ENCODE measurements at places on chromosomes 7 and 10. TPM values are rescaled to one million over a fixed set of nuclear protein-coding genes. Genes with fewer than 3 reads are reported as not detected.

DNA sequence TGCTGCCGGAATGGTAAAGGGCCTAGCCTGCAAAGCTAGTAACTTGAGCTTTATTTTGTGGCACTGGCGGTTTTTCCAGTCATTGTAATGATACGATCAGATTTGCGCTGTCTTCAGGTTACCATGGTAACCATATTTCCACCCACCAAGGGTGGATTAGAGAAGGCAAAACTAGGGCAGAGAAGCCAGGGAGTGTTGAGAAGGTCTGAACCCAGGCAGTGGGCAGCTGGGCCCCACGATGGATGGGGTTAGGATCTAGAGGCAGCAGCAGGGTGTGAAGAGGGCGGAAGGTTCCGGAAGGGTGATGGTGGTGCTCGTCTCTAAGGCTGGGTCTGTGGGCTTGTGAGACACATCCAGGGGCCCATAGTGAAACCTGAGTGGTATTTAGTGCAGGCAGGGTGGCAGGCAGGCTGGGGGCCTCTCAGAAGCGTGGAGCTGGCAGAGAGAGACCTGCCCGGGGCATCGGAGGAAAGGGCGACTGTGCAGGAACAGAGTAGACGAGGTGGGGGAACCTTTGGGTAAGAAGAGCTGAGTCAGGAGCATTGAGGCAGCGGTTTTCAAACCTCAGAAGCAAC is 87.9 kb upstream of the GTF2I start:
- DNase-seq: no peak

DNA sequence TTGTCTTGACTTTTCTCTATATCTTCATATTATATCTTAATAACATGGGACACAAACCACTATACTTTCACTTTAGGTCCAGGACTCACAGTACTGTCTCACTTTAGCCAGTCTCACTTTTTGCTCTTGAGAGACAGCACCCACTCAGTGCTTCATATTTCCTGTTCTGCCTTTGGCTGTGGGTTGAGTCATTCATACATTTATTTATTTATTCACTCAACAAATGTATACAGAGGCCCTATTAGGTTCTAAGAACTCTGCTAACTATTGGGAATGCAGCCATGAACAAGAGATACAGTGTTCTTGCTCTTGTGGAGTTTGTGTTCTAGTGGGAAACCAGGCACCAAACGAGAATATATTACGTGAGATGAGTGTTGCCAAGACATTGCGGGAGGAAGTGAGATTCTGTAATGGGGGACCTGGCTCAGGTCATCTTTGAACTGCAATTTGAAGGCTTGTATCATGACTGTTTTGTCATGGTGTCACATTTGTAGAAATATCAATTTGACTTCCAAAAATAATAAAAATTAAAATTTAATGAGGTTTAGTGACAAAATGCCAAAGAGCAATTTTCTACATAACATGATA is 190.1 kb downstream of the SDHAF3 start:
- no peak for DNase-seq

- peak; percentile 87 for DNase-seq
These were observed 4.2 kb upstream of the HOXA7 start for GRCh38 chr7:27160546-27161213.

DNA sequence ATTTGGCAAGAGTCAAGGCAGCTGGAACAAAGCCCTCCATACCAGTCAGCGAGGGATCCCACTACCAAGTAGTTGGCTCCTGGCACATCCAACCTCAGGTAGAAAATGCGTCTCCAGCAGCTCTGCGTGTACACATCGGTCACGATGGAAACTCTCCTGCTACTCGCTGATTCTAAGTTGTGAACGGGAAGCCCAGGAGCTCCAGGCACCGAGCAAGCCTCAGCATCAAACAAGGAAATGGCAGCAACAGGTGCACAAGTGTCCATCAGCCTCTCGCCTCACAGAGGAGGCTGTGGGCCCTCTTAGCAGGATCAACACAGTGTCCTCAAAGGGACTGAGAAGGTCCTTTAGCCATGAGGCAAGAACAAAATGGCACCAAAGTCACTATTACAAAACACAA is 127.0 kb downstream of the TCERG1L start:
- no peak for DNase-seq

Gene CALHM3
- not detected for total RNA-seq

GRCh38 chr10:112835217-112835715 is 114.8 kb upstream of the TCF7L2 start:
- no peak for DNase-seq

Gene WNT8B
- not detected for total RNA-seq

Gene SEC24C
- total RNA-seq: 40.3 TPM

DNA sequence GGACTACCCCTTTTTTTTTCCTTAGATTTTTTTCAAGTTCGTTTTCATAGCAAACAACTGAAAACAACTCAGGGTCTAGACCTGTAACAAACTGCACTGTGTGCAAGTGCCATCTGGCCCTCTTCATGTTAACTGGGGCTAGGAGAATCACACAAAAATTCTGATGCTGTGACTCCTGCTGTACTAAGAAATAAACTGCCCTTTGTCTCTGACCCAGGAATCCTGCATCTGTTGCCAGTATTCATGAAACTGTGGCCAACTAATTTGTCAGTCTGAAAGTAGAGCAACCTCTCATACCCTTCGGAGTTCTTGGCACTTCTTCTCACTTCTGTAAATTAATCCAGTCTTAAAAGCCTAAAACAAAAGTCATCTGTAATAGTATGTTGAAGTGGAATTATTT is 218.4 kb upstream of the PCDH15 start:
- DNase-seq: no peak

GRCh38 chr10:131870411-131870810 is 30.4 kb upstream of the PPP2R2D start:
- DNase-seq: no peak

GRCh38 chr10:120719333-120719732 is 131.8 kb upstream of the WDR11 start:
- DNase-seq: no peak

Gene GTF2IRD1
- total RNA-seq: 9.8 TPM

- no peak for DNase-seq
These were observed 481.6 kb downstream of the PARD3 start for GRCh38 chr10:34333513-34333912.

- DNase-seq: no peak
These were observed 1268.3 kb downstream of the XPNPEP1 start for GRCh38 chr10:108655057-108655456.

DNA sequence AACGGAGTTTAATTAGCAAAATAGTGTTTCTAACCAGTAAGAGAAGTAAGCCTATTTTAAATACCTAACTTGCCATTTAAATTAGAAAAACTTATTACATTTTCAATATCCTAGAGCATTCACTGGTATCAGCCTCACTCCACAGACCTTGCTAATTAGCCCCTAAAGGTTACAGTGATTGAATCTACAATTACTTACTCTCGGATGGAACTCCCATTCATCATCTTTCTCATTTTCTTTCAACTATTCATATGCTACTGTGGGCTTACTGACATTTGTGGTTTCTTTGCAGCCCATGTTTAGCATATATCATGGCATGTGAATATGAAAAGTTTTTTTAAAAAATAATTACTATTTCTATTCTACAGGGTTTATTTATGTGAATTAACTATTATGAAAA is 86.4 kb downstream of the GPR37 start:
- DNase-seq: no peak

DNA sequence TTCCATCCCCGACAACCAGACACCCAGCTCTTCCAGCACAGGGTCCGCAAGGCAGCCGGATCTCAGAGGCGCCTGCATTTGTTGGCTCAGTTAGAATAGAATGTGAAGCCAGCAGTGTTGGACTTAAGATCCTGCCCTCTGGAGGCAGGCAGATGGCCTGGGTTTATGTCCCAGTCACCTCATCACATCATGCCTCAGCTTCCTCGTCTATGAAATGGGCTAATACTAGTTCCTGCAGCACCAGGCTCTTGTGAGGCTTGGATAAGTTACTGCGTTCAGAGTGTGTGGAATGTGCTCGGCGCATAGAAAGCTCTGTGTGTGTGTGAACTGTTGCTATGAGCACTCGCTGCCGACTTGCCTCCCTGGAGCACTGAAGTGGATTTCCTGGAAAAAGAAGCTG is 202.5 kb upstream of the GPR26 start:
- DNase-seq: no peak
